Hematopoietic multipotent progenitor cell treated with erythropoietin and hydrocortisone succinate and interleukin-3 and kit ligand, for 17 days (in vitro differentiated cells): ENCODE measurements at places on chromosomes 5 and 9.

- DNase-seq = no peak
Measured at GRCh38 chr9:134224567-134225093, 60.3 kb upstream of the RNU6ATAC start.

DNA sequence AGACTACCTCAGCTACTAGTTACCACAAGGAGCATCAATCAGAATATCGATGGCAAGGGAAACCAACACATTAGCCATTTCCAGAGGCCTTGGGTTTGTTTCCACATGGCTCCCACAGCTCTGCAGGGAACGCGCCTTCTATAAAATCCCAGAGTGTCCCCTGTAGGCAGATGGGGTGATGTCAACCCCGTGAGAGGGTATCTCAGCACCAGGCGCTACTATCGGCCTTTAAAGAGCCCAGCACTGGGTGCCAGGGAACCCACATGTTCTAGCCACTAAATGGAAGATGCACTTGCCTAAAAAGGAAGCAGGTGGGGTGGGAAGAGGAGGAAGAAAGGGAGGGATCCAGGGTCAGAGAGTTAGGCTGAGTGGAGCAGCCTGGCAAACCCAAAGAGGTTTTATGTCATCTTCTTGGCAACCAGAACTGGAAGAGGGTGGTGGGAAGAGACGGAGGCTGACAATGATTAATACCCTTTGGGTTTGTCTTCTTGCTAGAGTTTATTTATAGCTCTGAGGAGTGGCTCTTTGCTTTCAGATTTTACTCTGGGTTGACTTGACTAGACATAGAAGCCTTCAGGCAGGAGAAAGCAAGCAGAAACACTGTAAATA, 19.9 kb downstream of the MACROH2A1 start:
- no peak for DNase-seq

DNA sequence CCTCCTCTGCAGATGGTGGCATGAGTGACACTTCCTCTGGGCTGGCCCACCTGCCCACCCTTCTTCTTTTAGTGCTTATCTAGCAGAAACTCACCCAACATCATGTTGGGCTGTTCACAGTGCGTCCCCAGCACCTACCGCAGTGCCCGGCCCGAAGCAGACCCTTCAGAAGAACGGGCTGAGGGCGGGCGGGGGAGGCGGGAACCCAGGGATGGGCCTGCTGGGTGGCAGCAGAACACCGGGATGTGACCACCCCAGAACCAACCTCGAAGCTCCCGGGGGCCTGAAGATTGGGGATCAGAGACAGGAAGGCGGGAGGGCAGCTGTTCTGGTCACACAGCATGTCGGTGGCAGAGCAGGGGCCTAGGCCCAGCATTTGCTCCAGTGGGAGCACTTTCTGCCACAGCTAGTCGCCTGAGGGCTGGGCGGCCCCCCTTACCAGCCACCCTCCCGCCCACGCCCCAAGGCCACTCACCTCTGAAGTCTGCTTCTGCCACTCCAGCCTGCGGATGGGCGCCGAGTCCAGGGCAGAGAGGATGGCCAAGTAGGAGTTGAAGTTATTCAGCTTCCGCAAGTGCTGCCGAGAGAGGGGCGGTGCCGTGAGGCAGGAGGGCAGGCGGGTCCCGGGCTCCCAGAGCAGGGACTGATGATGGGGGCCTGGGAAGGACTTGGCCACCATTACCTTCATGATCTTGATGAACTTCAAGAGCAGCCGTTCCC, 38.7 kb downstream of the PRRT1B start:
- no peak for DNase-seq

DNA sequence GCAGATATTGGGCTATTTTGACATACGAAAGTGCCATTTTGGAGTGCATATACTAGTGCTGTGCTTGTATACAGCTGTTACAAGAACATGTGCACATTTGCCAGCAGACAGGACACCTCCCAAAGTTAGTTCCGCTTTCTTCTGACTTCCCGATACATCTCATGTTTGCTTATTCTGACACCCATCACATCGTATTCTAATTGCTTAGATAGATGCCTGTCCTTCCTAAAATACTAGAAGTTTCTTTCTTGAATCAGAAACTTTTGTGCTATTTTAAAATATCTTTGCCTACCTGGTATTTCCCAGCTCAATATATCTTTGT, 177.8 kb downstream of the TTLL11 start:
- no peak for DNase-seq

GRCh38 chr5:43643327-43643726, 40.3 kb downstream of the NNT start:
- no peak for DNase-seq

DNA sequence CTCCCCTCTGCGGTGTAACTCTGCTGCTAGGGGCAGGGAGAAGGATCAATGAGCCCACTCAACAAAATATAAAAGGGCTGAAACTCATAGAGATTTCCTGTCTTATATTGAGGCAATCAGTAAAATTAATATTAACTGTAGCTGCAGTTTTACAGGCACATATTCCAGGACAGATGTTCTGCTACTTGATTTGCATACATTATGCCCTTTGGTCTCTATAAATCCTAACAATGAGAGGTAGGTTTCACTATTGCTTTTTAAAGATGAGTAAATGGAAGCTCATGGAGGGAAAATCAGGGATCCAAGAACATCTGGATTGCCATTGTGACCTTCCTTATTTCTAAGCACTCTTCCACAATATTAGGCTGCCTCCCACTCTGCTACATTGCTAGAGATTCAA, 23.5 kb upstream of the TRIM32 start:
- DNase-seq = no peak

DNA sequence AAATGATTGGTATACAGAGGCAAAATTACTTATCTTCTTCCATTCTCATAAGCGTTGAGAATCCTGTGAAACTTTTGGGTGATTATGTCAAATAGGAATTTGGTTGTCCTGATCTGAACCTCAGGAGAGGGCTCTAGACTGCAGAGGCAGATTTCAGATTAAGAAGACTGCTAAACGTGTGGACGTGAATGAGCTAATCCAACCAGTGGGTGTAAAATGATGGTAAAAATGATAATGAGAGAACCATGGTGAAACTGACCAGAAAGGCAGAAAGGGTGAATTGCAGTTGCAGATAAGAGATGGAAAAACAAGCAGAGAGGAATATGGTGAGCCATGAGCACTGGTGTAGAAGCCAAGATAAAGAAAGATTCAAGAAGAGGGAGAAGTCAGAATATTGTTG, 1200.2 kb upstream of the CDH6 start:
- DNase-seq = no peak

GRCh38 chr5:142017832-142018427, 5.1 kb upstream of the GNPDA1 start:
- DNase-seq = no peak

GRCh38 chr9:130981756-130982137, 27.2 kb upstream of the LAMC3 start:
- DNase-seq = no peak
